ENCODE measurements at places on chromosomes 5 and 9. TPM values are rescaled to one million over a fixed set of nuclear protein-coding genes. Genes with fewer than 3 reads are reported as not detected.

Gene CNTNAP3
- total RNA-seq, result 6.4 TPM

Gene SLC6A18
- total RNA-seq, result not detected

Gene MTRR
- total RNA-seq, result 18.6 TPM

Gene KIF24
- total RNA-seq, result 1.2 TPM

Gene TRPM3
- 4.5 TPM for total RNA-seq

Gene NIPAL4
- 0.07 TPM for total RNA-seq

Gene GSN
- total RNA-seq, result 602 TPM

Gene DND1
- total RNA-seq, result 0.13 TPM

Gene CYFIP2
- 31.7 TPM for total RNA-seq

Gene IPPK
- total RNA-seq, result 14.7 TPM

Gene PTPN3
- 7.2 TPM for total RNA-seq

Gene DELE1
- 45.5 TPM for total RNA-seq

Gene RANBP3L
- 0.07 TPM for total RNA-seq

Gene SCGB3A2
- total RNA-seq, result not detected

Gene ORM2
- total RNA-seq, result not detected

Gene GOLM1
- 66.2 TPM for total RNA-seq

Gene FAM151B
- 7.4 TPM for total RNA-seq

Gene NME5
- 2.7 TPM for total RNA-seq

Gene CFAP90
- total RNA-seq, result not detected

Gene SDHA
- total RNA-seq, result 119 TPM

Gene C5orf63
- total RNA-seq, result 2.4 TPM

Gene GLDC
- total RNA-seq, result 0.33 TPM

Gene TARS1
- 185 TPM for total RNA-seq

Gene FSD1L
- 6.0 TPM for total RNA-seq

Gene TMEM171
- 1.3 TPM for total RNA-seq

Gene PRUNE2
- total RNA-seq, result 135 TPM

Gene PCDHA1
- total RNA-seq, result not detected

Gene FRMD3
- 2.6 TPM for total RNA-seq
